ENCODE measurements at places on chromosomes 16 and 17. TPM values are rescaled to one million over a fixed set of nuclear protein-coding genes. Genes with fewer than 3 reads are reported as not detected.
A peak's percentile ranks its signal among the peaks of the same experiment; 100 is the strongest.

C16orf74 gene
- 4.6 TPM for polyA plus RNA-seq

TOM1L1 gene
- 34.5 TPM for polyA plus RNA-seq

GRCh38 chr16:81143921-81144471 is 47.8 kb upstream of the GCSH start:
- DNase-seq: no peak

GRCh38 chr16:86319585-86320236 is 190.6 kb upstream of the FOXF1 start:
- DNase-seq: no peak

DNA sequence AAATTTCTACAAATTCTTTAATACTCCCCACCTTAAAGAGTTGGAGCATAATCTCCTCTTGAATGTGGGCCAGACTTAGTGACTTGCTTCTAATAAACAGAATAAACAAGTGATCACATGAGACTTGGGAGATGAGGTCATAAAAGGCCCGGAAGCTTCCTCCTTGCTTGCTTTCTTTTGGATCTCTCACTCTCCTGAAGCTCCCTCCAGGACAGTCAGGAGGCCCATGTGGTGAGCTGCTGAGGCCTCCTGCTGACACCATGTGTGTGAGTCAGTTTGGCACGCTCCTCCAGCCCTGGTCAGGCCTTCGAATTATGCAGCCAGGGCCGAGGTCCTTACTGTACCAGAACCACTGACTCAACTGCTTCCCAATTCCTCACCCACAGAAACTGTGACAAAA is 53.2 kb downstream of the NDEL1 start:
- DNase-seq: peak; percentile 98

DNA sequence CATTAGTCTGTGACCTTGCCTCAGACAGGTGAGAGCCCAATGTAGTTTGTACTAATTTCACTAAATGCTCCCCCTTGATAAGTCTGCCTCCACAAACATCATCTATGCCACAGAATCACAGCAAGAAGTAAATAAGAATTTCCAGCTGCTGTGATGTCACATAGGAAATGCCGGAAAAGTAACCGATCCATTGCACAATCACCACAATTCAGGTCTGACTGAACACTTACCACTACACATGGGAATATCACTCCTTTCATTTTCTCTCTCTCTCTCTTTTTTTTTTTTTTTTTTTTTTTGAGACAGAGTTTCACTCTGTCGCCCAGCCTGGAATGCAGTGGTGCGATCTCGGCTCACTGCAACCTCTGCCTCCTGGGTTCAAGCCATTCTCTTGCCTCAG is 79.0 kb upstream of the CDH11 start:
- peak; percentile 6 for DNase-seq

- DNase-seq: no peak
Measured at GRCh38 chr16:87284183-87284582, 33.0 kb downstream of the C16orf95 start.

DNA sequence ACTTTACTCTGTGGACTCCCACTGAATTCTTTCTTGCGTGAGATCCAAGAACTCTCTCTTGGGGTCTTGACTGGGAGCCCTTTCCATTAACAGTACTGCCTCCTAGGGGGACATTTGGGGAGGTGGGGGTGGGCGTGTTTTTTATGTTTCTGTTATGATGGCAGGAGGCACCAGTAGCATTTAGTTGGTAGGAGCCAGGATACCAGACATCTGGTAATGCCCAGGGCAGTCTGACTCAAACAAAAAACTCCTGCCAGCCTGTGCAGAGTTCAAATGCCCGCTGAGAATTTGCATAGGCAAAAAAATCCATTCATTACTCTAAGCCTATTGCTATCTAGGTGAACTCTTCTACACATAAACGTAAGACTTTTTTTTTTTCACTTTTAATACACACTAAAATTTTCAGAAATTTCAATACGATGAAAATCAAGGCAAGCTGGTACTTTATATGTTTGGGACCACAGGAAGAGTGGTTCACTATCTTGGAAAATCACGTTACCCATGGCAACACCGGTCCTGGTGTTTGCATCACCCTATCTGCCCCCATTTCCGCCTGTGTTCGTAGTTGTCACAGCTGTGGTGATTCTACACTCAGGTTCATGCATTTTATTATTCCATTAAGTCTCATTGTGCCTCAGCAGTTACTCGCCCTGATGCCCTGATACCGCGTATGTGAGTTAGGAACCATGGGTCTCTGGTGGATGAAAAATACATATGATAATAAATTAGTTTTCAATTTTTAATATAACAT is 121.1 kb upstream of the XYLT1 start:
- DNase-seq: no peak

Data from fibroblast of lung (primary cell).